Stimulated activated CD8-positive, alpha-beta memory T cell treated with anti-CD3 and anti-CD28 coated beads, Interleukin-4, amount 100 ng/mL, for 4 hours (primary cell): ENCODE measurements at places on chromosomes 16 and 17.
A peak's percentile ranks its signal among the peaks of the same experiment; 100 is the strongest.

GRCh38 chr17:38611872-38612376, 6.2 kb upstream of the SRCIN1 start:
- no peak for DNase-seq

GRCh38 chr16:86554917-86555703, at the start of gene MTHFSD:
MTHFSD (minus strand) TSS chr16:86555235; CDS start chr16:86555184, 51 bp downstream.
- DNase-seq: peak; percentile 93

DNA sequence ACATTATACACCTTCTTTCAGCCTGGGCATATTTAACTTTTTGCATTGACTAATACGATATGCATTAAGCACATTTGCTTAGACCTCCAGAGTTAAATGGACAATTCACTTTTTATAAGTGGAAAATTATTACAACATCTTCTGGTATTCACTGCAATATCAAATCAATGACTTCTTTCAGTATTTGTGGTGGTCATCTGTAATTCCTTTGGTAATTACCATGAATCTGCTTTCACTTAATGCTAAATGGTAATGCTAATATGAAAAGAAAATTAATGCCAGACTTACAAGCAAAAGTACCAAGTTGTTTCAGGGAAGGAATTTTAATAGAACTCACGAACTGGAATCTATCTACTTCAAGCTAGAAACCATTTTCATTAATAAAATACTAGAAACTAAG, 6.4 kb downstream of the GPATCH8 start:
- no peak for DNase-seq

DNA sequence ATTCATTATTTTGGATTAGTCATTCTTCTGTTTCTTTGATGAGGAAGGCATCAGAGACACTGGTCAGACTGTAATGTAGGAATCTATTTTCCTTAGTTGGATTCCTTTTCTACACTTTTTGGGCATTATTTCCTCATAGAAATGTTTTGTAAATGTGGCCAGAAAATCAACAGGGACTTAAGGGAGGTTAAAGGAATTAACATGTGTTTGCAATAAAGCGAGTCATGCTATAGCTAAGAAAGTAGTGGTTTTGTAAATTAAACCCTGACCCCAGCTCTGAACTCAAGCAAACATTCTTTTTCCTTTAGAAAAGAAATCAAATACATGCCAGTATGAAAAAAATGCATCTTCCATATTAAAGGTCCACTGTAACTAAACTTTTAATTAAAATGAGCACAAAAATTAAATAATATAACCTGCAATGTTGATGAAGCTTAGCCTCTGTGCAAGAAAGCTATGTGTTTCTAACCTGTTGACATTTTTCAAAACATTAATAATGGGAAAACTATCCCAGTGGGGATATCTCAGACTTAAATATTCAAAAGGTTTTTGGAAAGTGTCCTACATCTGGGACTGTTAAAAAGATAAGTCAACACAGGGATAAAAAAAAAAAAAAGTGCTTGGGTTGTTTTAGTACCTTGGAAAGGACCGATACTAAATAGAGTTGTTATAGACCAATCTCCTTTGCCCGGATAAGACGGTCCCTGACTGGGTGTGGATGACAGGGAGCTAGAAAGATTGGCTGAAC, 428.0 kb downstream of the CA10 start:
- no peak for DNase-seq

GRCh38 chr17:66842959-66843358, 8.0 kb downstream of the CACNG5 start:
- DNase-seq: no peak

DNA sequence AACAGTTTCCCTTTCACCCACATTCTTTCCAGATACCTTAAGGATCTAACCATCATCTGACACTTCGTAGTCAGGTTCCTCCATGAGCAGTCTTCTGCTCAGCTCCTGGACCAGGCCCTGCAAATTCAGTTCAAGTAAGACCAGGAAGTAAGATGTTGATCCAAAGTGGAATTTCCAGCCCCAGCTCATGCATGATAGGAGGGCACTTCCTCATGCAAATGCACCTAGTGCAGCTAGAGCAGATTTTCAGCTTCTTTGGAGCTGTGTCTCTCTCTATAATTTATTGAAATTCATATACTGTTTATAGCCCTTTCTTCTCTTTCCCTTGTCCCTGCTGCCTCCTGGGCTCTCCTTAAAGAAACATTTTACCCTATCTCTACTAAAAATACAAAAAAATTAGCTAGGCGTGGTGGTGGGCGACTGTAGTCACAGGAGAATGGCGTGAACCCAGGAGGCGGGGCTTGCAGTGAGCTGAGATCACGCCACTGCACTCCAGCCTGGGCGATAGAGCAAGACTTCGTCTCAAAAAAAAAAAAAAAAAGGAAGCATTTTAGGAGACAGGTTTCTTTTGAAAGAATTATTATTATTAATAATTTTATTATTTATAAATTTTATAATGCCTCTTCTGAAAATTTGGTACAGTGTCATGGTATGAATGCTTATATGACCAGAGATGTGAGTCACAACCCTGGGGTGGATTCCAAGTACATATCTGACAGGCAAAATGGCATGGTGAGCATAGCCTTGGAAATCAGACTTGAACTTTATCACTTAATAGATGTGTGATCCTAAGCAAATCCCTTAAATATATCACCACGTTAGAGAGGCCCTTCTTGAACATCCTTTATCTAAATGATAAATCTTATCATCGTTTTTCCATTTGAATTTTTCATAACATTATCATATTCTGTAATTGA, 94.3 kb downstream of the SSH2 start:
- DNase-seq: no peak

DNA sequence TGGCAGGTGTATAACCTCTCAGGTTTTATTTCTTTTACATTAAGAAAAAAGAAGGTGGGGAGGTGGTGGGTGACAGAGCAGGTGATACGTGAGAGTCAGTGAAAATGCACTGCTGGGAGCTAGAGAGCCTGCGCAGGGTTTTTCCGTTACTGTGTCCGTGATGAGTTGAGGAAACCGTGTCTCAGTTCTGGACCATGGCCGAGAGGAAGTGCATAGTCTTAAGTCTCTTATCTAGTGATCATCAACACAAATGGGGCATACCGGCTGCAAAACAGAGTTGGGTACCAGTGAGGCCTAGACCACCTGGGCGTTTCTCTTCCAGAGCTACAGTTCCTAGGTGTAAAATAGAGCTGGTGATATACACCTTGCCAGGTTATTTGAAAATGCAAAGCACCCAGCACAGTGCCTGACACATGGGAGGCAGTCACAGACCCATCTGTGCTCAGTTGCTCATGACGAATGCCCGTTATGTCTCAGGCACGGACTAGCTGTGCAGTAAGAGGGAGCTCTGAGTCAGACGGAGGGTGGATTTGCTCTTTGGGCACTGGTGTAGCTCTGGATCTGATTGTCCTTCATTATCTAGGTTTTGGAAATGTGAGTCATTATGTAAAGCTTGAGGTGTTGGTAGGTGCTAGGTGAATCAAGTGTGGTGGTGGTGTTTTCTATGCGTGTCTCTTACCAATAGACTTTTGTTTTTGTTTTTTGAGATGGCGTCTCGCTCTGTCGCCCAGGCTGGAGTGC, 60.9 kb downstream of the RPTOR start:
- DNase-seq: no peak

DNA sequence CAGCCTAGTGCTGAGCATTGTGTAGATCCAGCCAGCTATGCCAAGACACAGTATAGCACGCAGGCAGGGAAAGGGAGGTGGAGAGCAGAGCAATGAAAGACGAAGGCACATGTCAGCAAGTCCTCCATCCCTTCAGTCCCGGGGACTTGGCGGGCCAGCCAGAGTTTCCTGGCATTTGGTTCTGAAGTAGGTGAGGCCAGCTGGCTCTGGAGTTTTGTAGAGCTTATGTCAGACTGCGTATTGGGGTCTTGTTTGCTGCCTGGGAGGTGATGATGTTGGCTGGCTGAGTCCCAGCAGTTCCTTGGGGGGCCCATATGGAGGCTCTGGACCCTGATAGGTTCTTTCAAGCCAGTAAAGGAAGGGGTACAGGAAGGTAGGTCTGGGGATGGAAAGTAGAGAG, 55.7 kb upstream of the AKTIP start:
- DNase-seq: no peak

- no peak for DNase-seq
These were observed 9.4 kb downstream of the RPH3AL start for GRCh38 chr17:343211-343610.

DNA sequence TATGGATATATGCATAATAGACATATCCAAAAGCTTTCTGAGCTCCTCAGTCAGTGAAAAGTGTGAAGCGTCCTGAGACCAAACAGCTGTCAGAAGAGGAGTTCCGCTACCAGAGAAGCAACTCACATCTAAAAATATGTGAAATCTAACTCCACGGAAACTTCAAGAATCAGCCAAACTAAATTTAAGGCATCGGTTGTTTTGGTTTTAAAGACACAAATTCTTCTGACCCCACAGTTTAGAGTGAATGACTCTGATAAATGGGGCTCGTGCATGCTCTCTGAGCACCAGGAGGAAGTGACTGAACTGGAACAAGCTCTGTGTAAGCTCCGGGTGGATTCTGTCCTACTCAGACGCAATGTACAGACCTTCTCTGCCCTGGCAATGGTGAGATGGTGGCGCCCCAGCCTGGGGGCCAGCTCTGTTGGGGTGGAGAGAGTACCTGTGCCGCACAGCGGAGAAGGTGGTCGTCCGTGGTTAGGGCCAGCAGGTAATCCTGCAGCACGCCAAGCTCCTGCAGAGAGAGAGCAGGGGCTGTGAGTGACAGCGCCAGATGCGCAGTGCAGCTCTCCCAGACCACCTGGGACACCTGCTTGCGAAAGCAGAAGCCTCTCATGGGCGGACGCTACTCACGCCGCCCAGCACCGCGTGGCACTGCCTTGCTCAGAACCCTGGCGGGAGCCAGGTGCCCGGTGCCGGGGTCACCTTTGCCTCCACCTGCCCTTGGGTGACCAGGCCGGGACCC, 44.4 kb upstream of the ATP2A3 start:
- DNase-seq: no peak

GRCh38 chr16:84700446-84701300, 873 bp downstream of the USP10 start:
- DNase-seq: no peak
